ENCODE measurements at places on chromosomes 7 and 10. TPM values are rescaled to one million over a fixed set of nuclear protein-coding genes. Genes with fewer than 3 reads are reported as not detected.
A peak's percentile ranks its signal among the peaks of the same experiment; 100 is the strongest.

GRCh38 chr10:119896061-119896655 lies 3.6 kb downstream of the SEC23IP start:
- no peaks in the 10 kb centered on the region for H3K27me3 ChIP-seq
- no peak overlapping the region for H3K4me3 ChIP-seq
- H3K36me3 ChIP-seq, result peaks cover 12% of the 10 kb centered on the region
- DNase-seq, result no peak
- H3K27ac ChIP-seq, result no peak overlapping the region
- peaks cover 12% of the 10 kb centered on the region for H3K4me1 ChIP-seq

- DNase-seq, result no peak
- peak overlapping the region; percentile 90 for H3K27ac ChIP-seq
- no peaks in the 10 kb centered on the region for H3K36me3 ChIP-seq
- peaks cover 68% of the 10 kb centered on the region for H3K4me1 ChIP-seq
These were observed 226.6 kb downstream of the ARHGAP12 start for GRCh38 chr10:31702005-31702404.

GRCh38 chr10:36324831-36325230 lies 682.7 kb upstream of the FZD8 start:
- H3K4me3 ChIP-seq, result no peak overlapping the region
- no peaks in the 10 kb centered on the region for H3K36me3 ChIP-seq
- no peaks in the 10 kb centered on the region for H3K27me3 ChIP-seq
- peak; percentile 41 for DNase-seq
- H3K4me1 ChIP-seq, result peaks cover 10% of the 10 kb centered on the region
- no peak overlapping the region for H3K27ac ChIP-seq

DNA sequence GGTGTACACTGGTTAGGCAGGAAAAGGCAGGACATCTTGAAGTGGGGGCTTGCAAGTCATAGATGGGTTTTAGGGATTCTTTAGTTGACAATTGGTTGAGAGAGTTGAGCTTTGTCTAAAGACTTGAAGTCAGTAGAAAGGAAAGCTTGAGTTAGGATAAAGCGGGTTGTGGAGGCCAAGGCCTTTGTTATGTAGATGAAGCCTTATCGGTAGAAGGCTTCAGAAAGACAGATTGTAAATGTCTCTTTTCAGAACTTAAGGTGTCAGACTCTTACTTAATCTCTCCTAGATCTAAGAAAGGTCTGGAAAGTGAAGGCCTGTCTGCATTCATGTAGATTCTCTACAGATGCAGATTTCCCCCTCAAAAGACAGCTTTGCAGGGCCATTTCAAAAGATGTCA lies 177.4 kb downstream of the HECW1 start:
- no peak overlapping the region for H3K4me3 ChIP-seq
- H3K27me3 ChIP-seq, result no peaks in the 10 kb centered on the region
- H3K36me3 ChIP-seq, result no peaks in the 10 kb centered on the region

GRCh38 chr7:4203626-4204512 lies 478.2 kb upstream of the FOXK1 start:
- H3K27me3 ChIP-seq, result no peaks in the 10 kb centered on the region
- H3K36me3 ChIP-seq, result no peaks in the 10 kb centered on the region

GJD4 gene
- not detected for total RNA-seq

DNA sequence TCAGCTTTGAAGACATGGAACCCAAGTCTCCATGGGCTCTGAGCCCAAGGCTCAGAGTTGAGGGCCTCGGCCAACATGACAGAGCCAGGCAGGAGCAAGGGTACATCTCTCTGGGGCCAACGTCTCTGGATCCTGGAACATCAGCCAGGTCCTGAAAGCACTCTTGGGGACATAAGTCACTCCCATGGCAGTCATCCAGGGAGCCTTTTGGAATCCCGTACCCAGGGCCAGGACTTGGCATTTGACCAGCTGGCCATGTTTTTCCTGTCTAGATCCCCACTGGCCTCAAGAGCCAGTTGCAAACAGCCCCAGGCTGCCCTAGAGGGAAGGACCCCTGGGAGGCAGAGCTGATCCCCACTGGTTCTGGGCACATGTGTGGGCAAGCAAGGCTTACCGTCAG lies 4.3 kb upstream of the CXCL12 start:
- peaks cover 11% of the 10 kb centered on the region for H3K27me3 ChIP-seq
- no peak for DNase-seq
- H3K36me3 ChIP-seq, result no peaks in the 10 kb centered on the region

TSPAN33 gene
- total RNA-seq, result not detected

- DNase-seq, result no peak
- H3K36me3 ChIP-seq, result no peaks in the 10 kb centered on the region
- H3K4me3 ChIP-seq, result no peak overlapping the region
- peaks cover 15% of the 10 kb centered on the region for H3K27me3 ChIP-seq
- H3K4me1 ChIP-seq, result no peaks in the 10 kb centered on the region
- no peak overlapping the region for H3K27ac ChIP-seq
These were observed 600.9 kb upstream of the NRP1 start for GRCh38 chr10:33935350-33935749.

DNA sequence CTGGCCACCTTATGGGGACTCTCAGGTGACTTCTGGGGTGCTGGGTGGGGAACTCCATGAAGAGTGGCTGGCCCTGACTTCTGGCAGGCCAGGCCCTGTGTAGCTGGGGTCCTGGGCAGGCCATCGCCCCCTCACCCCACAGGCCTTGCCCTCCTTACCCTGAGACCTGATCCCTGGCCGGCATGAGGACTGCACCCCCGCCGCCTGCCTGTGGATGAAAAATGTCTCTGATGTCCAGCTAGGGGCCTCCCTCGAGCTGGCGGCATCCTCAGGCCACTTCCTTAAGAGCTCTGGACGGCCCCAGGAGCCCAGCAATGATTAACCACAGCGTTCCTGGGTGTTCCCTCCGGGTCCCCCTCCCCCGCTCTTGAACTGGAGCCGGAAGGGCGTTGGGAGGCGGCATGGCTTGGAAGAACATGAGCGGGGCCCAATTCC lies 31.8 kb upstream of the SHH start:
- H3K36me3 ChIP-seq, result no peaks in the 10 kb centered on the region
- H3K27ac ChIP-seq, result no peak overlapping the region
- no peak overlapping the region for H3K4me3 ChIP-seq
- H3K27me3 ChIP-seq, result no peaks in the 10 kb centered on the region
- no peaks in the 10 kb centered on the region for H3K4me1 ChIP-seq

NUDT13 gene
- 2.3 TPM for total RNA-seq

- H3K27me3 ChIP-seq, result no peaks in the 10 kb centered on the region
- H3K36me3 ChIP-seq, result no peaks in the 10 kb centered on the region
- H3K27ac ChIP-seq, result peak overlapping the region; percentile 71
- H3K4me3 ChIP-seq, result no peak overlapping the region
- H3K4me1 ChIP-seq, result peaks cover 76% of the 10 kb centered on the region
These were observed 343.3 kb downstream of the FRMD4A start for GRCh38 chr10:13987446-13987845.

DNA sequence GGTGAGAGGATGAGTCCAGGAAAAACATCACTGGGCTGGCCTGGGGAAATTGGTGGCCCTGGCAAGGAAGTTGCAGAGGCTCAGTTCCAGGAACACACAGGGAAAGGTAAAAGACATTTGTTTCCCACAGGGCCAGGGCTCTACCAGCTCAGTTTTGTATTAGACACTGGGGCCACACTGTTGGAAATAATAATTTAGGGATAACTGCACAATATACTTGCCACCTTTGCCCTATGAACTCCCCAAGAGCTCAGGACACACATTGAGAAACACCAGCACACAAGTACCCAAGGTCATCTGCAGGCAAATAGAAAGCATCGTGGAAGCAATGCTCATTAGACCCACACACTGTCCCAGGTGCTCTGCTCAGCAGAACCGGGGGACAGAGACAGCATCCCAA lies 617.6 kb downstream of the PTPRN2 start:
- no peaks in the 10 kb centered on the region for H3K27me3 ChIP-seq
- no peaks in the 10 kb centered on the region for H3K4me1 ChIP-seq
- no peak for DNase-seq
- H3K4me3 ChIP-seq, result no peak overlapping the region

GRCh38 chr7:79453558-79454360 lies at the start of gene MAGI2:
Gene MAGI2, minus strand, starts transcription at chr7:79453667. Its CDS starts 347 bp downstream, at chr7:79453320.
- H3K36me3 ChIP-seq, result peaks cover 5% of the 10 kb centered on the region
- peaks cover 19% of the 10 kb centered on the region for H3K4me1 ChIP-seq
- peak within 1 kb of the TSS; percentile 78 for H3K27ac ChIP-seq
- DNase-seq, result peak; percentile 91
- H3K27me3 ChIP-seq, result no peaks in the 10 kb centered on the region

H2BK1 gene
- total RNA-seq, result not detected

DNA sequence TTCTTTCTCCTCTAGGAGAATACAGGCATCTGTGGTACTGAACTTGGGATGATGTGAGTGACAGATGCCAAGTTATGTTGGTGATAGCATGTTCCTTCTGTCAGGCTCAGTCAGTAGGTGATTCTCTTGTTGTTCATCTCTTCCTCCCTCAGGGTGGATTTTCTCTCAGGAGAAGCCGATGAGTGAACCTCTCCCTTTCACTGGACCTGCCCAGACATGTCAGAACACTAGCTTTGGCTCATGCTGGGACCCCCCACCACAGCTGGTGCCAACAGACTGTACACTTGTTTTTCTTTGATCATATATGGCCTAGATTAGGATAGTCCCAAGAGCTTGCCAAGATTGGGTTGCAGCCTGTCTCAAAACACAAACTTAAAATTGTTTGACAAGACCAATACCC lies 129.4 kb downstream of the BMPER start:
- H3K4me1 ChIP-seq, result peaks cover 18% of the 10 kb centered on the region
- no peak overlapping the region for H3K27ac ChIP-seq
- H3K36me3 ChIP-seq, result no peaks in the 10 kb centered on the region
- DNase-seq, result no peak
- H3K27me3 ChIP-seq, result no peaks in the 10 kb centered on the region

GRCh38 chr10:50614444-50615137 lies 9.2 kb downstream of the SGMS1 start:
- no peak overlapping the region for H3K4me3 ChIP-seq
- H3K27ac ChIP-seq, result no peak overlapping the region
- no peaks in the 10 kb centered on the region for H3K27me3 ChIP-seq
- no peak for DNase-seq
- no peaks in the 10 kb centered on the region for H3K36me3 ChIP-seq

AIFM2 gene
- 6.6 TPM for total RNA-seq

DNA sequence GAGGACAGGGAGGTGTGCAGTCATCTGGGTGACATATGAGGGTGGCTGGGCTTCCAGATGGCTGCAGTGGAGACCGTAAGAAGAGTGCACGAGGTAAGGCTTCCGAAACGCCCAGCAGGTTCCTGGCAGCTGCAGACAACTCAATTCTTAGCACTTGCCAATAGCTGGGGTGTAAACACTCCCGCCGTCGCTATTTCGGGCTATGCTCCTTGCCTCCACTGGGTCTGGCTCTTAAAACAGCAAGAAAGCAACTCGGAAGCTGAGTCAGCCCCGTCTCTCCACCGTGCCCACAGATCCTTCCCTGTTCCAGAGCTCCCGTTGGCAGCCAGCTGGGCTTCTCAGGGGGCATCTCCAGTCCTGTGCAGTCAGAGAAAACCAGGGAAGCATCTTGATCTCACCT lies 6.1 kb upstream of the PDGFA start:
- H3K4me1 ChIP-seq, result peaks cover 11% of the 10 kb centered on the region
- no peak overlapping the region for H3K27ac ChIP-seq
- no peaks in the 10 kb centered on the region for H3K36me3 ChIP-seq
- H3K27me3 ChIP-seq, result peaks cover 9% of the 10 kb centered on the region
- DNase-seq, result no peak
- no peak overlapping the region for H3K4me3 ChIP-seq

GRCh38 chr7:2598154-2598823 lies 33.5 kb upstream of the TTYH3 start:
- H3K27me3 ChIP-seq, result no peaks in the 10 kb centered on the region
- no peak overlapping the region for H3K4me3 ChIP-seq
- no peaks in the 10 kb centered on the region for H3K36me3 ChIP-seq
- no peak for DNase-seq

WDFY4 gene
- total RNA-seq, result 10.2 TPM

DNA sequence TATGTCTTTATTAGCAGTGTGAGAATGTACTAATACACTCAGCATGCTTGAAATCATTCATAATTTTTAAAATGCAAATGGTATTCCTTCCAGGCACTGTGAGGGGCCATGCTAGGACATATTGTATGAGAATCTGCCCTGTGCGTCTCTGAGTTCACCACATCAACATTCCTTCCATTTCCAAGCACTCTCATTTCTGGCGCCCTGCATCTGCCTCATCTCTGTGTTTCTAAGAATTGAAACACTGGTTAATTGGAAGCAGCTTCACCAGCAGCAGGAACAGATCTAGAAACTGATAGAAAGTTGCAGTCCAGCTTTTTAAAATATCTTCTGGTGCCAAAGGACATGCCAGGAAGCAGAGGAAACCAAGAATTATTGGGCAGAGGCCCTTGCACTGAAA lies 555.9 kb upstream of the DPP6 start:
- no peaks in the 10 kb centered on the region for H3K36me3 ChIP-seq
- no peak overlapping the region for H3K27ac ChIP-seq
- DNase-seq, result no peak
- no peak overlapping the region for H3K4me3 ChIP-seq

GRCh38 chr10:47379901-47380300 lies 4.2 kb downstream of the ZNF488 start:
- no peak overlapping the region for H3K27ac ChIP-seq
- no peaks in the 10 kb centered on the region for H3K36me3 ChIP-seq
- H3K27me3 ChIP-seq, result peaks cover 32% of the 10 kb centered on the region
- no peak overlapping the region for H3K4me3 ChIP-seq

ACSL5 gene
- total RNA-seq, result 0.76 TPM

- no peak overlapping the region for H3K4me3 ChIP-seq
- no peak overlapping the region for H3K27ac ChIP-seq
- no peaks in the 10 kb centered on the region for H3K27me3 ChIP-seq
- no peaks in the 10 kb centered on the region for H3K36me3 ChIP-seq
These were observed 87.9 kb upstream of the KAT6B start for GRCh38 chr10:74738542-74738941.

Measured in endothelial cell of umbilical vein (primary cell).